ENCODE measurements at places on chromosomes 2 and 18.

DNA sequence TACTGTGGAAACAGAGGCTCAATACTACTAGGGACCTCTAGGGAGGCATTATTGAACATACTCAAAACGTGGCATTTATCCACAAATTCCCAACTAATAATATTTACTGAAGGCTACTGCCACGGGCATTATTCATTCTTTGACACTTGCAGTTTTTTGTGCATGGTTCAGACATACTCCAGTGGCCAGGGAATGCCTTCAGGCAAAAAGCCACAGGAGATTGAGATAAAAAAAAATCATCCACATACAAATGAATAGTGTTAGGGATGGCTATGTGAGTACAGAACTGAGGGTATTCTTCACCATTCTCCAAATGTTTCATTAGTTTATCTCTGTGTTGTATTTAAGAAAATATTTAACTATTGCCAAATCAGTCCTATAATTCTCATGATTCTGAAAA lies 974.9 kb upstream of the PIK3C3 start:
- DNase-seq = no peak

DNA sequence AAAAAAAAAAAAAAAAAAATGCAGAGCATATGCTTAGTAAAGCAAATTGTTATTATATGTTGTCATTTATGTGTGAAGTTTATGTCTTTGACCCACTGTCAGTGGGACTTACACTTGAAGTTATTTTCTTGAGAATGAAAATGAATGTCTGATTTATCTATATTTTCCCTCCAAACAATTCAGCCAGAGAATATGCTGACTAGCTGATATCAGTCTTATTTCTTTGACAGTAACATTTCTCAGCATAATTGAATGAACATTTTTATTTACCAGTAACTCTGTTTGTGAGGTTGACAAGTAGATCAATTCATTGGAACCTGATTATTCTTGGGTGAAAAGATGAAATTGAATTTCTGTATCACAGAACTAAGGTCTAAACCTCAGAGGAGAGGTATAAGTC lies 40.0 kb upstream of the VPS54 start:
- DNase-seq = no peak

DNA sequence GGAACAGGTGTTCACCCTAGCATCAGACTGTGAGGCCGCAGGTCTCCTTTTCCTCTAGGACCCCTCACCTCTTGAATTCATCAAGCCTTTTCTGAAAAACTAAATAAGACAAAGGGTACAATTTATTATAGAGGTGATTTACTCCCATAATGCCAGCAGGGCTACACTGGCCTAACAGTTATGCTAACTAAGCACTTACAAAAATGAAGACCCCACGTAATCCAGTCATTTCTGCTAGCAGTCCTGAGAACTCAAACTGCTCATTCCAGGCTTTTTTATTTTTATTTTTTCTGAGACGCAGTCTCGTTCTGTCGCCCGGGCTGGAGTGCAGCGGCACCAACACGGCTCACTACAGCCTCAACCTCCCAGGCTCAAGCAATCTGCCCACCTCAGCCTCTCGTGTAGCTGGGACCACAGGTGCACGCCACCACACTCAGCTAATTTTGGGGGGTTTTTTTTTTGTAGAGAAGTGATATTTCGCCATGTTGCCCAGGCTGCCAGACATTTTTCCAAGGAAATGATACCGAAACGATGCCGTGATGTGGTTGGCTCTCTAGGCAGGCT lies 14.2 kb downstream of the CAPG start:
- DNase-seq = no peak

GRCh38 chr2:176261136-176261535 lies 8.1 kb upstream of the MTX2 start:
- no peak for DNase-seq

GRCh38 chr2:239752951-239753350 lies 272.2 kb downstream of the NDUFA10 start:
- DNase-seq = no peak

DNA sequence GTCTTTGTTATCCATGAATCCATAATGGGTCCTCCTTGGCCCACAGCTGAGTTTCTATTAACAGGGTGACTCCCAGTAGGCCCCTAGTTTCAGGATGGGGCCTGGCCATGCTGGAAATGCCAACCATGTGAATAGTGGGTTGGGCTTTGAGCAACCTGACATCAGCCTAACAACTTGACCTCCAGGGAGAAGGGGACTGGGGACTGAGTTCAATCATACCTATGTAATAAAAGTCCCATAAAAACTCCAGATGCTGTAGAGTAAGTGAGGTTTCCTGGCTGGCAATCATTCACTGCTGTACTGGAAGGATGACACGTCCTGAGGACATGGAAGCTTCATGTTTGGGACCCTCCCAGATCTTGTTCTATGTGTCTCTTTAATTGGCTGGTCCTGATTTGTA lies 7.9 kb downstream of the REV1 start:
- no peak for DNase-seq

DNA sequence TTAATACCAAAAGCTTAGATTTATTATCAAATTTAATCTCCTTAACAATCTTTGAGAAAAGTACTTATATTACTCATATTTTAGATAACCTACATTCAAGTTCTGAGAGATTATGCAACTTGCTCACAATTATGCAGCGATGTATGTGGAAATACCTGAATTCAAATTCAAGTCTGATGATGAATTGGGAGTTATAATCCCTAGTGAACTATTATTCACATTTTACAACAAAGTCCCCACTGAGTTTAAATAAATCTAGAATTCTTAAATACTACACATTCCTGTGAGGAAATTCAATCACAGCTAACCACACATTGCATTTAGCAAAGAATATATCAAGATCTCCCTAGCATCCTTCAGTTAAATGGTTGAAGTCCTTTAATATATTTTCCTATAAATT lies 278.4 kb downstream of the NOL4 start:
- DNase-seq = no peak

GRCh38 chr2:238928520-238929241 lies 80.8 kb downstream of the TWIST2 start:
- DNase-seq = no peak

DNA sequence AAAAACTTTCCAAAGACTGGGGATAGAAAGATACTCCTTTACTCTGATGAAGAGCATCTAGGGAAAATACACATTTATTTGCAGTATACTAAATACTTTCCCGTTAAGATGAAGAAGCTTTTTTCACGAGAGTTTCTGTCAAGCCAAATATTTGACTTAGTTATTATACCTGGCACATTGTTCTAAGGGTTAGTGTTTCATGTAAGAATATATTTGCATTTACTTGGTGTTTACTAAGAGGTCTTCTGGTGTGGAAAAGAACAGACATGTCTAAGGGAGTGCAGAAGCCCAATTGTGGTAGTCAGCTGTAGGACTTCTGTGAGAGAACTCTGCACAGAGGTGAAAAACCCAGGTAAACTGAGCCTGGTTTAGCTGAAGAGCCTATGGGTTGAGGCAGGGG lies 457.6 kb upstream of the SOX11 start:
- DNase-seq = no peak

- no peak for DNase-seq
Measured at GRCh38 chr18:48858676-48859075, 92.1 kb downstream of the SMAD7 start.
